ENCODE measurements at places on chromosomes 2 and 18.

GRCh38 chr2:237464757-237465391 lies 22.2 kb upstream of the MLPH start:
- DNase-seq: no peak

GRCh38 chr18:37298816-37299215 lies 266.8 kb downstream of the CELF4 start:
- no peak for DNase-seq

DNA sequence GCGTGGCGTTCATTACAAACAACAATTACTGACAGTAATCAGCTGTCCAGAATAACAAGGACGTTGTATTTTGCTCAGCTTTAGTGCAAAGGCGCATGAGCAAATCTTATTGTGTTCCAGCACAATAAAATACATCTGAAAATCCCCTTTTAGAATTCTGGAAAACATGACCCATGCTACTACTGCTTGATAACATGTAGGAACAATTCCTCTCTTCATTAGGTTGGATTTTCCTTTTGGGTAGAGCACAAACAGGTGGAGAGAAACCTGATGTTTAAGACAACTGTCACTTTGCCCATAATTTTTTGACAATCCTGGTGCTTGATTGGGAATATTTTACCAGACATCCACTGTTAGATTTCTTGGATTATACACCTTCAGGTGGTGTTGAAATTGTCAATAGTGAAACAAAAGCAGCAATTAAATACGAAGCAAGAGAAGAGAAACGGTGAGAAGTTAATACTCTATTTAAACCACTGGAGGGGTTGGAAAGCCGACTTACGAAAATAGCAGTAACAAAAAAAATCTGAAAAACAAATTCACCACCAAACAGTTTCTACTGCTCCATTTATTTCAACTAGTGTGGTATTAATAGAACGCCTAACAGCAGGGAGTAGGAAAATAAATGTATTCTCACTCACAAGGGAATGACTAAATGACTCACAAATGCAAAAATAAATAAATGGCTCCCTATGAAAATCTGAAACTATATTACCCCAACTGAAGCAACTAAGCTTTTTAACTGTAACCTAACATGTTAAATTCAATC lies 102.7 kb downstream of the CPO start:
- no peak for DNase-seq

DNA sequence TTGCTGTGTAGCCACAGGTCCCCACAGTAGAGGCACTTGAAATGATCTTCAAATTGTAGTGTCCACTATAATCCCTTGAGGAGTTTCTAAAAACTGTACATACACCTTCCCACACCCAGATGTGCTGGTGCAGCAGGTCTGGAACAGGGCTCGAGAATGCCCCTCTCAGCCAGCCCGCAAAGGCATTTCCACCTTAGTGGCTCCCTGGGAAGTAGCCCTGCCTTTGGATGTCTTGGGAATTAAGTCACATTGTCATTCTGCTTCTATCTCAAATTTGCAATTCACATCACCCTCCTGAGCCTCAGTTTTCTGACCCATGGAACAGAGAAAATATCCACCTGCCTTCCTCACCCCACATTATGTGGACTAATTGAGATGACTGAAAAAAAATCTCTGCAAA lies 44.3 kb upstream of the TCF7L1 start:
- no peak for DNase-seq

DNA sequence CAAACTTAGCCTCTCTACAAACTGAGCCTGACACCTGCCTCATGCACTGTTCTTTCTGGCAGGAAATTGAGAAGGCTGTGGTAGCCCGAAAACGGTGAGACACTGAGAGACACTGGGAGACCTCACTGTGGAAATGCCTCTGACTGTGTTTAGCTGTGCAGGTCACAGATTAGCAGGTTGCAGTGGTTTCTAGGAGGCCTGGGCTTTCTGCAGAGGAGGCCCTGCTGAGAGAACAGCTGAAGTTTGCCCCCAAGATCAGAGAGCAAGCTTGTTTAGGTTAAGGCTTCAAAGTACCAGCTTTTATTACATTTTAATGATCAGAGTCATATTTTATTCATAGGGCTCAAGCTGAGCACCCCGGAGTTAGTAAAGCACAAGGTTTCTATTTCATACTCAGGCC lies 68.7 kb upstream of the LYPD6 start:
- DNase-seq: no peak

Measured in kidney tubule cell (primary cell).